Fibroblast of skin of left biceps (primary cell): ENCODE measurements at places on chromosomes 3 and 15.

DNA sequence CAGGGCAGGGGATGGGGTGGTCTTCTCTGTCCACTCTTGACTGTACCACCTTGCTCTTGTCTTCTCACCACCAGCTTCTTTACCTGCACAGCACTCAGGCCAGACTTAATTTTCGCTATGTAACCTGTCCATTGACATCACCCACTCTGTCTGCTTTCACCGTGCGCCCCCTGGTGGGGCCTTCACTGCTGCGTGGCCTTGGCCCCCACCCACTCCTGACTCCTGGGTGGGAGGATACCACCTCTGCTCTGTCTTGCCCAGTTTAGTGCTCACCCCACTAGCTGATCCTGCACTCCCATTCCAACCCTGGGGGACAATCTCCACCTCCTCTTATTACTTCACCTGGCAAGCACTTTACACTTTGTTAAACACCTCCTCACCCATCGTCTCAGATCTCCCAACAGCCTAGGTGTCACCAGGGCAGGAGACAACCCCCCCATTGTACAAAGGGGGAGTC lies 17.7 kb downstream of the PTH1R start:
- DNase-seq = no peak

DNA sequence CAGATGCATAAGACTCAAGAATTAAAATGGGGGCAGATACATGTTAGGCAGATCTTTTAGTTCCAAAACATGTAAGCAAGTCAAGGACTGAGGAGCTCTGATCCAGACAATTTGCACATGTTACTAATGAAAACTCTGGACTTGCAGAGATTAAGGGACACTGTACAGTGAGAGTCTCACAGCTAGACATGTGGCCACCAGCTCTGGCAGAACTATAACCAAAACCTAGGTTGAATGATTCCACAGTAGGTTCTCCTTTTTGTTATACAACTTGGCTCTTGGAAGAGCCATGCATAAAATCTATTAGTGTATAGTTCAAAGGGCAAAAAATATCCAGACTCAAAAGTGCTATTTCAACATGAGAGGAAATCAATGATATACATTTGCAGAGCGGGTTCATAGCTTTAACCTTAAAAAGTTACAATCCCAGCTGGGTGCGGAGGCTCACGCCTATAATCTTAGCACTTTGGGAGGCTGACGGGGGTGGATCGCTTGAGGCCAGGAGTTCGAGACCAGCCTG lies 61.8 kb downstream of the SETD2 start:
- DNase-seq = no peak

DNA sequence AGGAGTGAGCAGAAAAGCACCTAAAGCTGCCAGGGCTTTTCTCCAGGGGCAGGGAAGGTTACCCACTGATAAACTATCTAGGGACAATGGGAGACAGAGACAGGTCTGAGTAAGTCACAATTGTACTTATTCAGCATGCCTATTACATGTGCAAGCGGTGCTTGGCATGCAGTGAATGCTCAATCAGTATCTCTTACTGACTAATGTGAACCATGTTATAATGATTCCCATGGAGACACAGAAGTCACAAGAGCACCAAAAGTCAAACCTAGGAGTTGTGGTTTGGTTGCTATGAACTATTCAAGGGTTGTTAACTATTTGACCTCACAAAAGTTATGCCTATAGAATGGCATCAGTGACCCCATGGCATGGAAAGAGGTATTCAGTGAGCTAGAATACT lies 50.0 kb upstream of the RASGRP1 start:
- DNase-seq = no peak

DNA sequence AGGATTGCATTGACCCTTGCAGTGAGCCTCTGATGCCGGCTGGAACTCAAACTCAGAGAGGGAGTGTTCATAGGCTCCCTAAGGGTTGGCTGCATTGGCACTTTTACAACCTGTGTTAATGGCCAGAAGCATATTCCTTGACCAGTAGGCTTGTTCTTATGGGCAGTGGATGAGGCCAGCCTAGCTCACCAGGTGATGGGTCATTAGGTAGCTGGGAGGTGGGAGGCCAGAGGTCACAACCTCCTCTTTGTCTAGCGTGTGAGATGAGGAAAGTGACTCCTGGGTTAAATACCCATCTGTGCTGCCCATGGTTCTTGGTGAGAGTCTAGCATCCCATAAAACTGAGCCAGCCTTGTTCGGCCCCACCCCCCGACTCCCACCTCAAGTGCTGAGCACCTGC lies 275.7 kb upstream of the CTNNB1 start:
- DNase-seq = no peak

- no peak for DNase-seq
Observed at GRCh38 chr3:17384567-17385296, 357.7 kb downstream of the TBC1D5 start.

GRCh38 chr3:56711344-56711743 lies 28.3 kb upstream of the TASOR start:
- DNase-seq = no peak

- no peak for DNase-seq
Observed at GRCh38 chr3:99702953-99703943, 64.9 kb downstream of the COL8A1 start.

GRCh38 chr15:76024021-76024768 lies 12.0 kb upstream of the NRG4 start:
- no peak for DNase-seq

DNA sequence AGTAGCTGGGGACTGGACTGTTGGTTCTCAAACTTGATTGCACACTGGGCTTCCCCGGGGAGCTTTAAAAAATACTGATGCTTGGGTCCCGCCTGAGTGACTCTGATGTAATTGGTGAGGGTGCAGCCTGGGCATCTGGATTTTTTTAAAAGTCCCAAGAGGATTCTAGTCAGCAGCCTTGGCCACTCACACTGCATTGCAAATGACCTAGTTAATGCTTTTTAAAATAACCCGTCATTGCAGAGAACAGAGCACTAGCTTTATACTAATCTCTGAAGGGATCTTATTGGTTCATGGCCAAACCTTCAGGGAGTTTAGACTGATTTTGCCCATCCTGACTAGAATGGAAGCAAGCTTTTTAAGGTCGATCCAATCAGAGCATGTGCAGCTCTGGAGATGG lies 310.6 kb upstream of the PROK2 start:
- DNase-seq = no peak
